ENCODE measurements at places on chromosomes 2 and 18.

DNA sequence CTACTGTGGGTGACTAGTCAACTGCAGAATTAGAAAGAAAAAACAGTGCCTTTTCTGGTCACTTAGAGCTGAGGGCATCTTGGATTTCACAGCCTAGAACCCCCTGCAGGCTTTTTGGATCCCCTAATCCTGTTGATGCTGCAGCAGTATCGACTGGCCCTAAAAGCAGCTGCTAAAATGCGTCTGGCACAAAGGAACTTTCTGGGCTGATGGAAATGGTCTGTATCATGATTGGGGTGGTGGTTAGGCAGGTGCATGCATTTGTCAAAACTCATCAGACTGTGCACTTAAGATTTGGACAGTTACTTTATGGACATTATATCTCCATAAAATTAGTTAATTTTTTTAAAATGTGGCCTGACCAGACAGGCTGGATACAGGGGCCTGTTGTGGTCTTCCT is 149.8 kb downstream of the KLHL29 start:
- DNase-seq: no peak

- DNase-seq: peak; percentile 52
Measured at GRCh38 chr2:66439812-66440542, 5.1 kb downstream of the MEIS1 start.

- no peak for DNase-seq
Measured at GRCh38 chr18:23033056-23033455, 99.9 kb downstream of the RBBP8 start.

- DNase-seq: no peak
Measured at GRCh38 chr2:26444236-26444635, 33.7 kb downstream of the OTOF start.

DNA sequence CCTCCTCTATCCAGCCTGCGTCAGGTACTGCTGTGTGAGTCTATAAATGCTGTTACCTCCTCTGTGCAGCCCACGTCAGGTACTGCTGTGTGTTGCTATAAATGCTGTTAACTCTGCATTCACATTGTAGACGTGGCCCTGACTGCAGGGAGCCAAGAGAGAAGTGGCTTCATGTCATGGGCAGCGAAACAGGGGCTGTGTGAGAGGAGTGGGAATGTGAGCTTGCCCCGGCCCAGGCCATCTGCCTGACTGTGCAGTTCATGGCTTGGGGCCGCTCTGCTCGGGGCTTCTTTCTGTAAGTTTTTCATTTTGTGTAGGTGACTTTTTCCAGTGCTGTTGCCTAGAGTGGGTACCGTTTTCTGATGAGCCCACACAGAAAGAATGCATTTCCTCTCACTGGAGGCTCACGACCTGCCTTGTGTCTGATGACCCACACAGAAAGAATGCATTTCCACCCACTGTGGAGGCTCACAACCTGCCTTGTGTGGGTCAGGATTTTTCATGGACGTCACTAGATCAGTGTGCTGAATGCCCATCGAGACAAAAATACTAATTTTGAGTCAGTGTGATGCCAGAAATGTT is 104.5 kb downstream of the SNTG2 start:
- DNase-seq: peak; percentile 80

DNA sequence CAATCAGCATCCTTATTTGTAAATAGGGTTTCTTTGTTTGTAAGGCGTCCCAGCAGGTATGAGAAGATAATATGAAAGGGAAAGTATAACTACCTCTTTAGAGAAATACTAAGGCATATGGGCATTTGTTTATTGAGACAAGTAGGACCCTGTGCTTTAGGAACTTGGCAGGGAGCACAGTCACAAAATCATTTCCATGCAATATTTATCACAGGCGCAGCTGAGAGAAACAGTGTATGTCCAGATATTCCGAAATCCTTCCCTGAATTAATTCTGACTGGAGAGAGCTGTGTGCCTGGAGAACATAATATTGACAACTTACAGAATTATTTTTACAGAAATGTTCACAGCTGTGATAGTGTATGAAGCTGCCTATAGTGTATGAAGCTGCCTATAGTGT is 416.7 kb downstream of the THSD7B start:
- no peak for DNase-seq

DNA sequence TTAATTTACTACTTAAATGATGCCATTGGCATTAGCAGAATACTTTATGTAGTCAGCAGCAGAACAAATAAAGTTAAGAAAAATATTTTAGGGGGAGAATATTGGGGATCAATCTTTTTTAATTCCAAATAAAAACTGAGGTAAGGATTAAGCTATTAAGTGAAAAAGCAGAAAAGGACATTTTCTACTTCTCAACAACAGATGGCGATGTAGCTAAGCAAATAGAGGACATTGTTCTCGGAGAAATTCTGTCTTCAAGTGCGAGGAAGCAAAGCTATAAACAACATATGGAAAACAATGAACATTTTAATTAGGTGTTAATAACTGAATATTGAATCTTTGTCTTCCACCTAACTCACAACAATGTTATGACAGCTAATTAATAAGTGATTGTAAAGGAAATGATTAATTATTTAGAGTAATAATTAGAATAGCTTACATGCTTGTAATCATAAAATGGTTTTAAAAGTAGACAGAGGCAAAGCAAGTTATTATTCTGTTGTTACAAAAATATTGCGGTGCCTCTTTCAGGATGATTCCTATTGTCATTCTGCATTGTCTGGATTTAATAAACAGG is 32.9 kb upstream of the CCDC93 start:
- DNase-seq: peak; percentile 49

All from fibroblast of skin of scalp (primary cell).